ENCODE measurements at places on chromosomes 12 and 14.

- DNase-seq = no peak
These were observed 17.9 kb upstream of the TCL1B start for GRCh38 chr14:95668235-95668772.

- DNase-seq = no peak
These were observed 15.8 kb downstream of the NGDN start for GRCh38 chr14:23485326-23485725.

GRCh38 chr14:56131004-56131864 lies 13.0 kb downstream of the PELI2 start:
- no peak for DNase-seq

DNA sequence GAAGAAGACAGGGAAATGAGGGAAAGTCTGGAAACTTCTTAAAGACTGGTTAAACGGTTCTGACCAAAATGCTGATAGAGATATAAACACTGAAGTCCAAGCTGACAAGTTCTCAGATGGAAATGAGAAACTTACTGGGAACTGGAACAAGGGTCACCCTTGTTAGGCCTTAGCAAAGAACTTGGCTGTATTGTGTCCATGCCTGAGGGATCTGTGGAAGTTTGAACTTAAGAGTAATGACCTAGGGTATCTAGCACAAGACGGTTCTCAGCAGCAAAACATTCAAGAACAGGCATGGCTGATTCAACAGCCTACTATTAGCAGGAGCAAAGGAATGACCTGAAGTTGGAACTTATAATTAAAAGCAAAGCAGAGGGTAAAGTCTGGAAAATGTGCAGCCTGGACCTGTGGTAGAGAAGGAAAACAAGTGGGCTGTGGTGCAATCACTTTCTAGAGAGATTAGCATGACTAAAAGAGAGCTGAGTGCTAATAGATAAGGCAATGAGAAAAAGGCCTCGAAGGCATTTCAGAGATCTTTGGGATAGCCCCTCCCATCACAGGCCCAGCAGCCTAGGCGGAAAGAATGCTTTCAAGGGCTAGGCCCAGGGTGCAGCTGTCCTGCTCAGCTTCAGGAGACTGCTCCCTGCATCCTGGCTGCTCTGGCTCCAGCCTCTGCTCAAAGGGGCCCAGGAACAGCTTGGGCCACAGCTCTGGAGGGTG lies 60.3 kb downstream of the ATP2B1 start:
- DNase-seq = no peak

GRCh38 chr12:77116277-77116676 lies 50.9 kb upstream of the E2F7 start:
- no peak for DNase-seq

GRCh38 chr12:70255311-70255710 lies 12.1 kb downstream of the CNOT2 start:
- DNase-seq = peak; percentile 17

DNA sequence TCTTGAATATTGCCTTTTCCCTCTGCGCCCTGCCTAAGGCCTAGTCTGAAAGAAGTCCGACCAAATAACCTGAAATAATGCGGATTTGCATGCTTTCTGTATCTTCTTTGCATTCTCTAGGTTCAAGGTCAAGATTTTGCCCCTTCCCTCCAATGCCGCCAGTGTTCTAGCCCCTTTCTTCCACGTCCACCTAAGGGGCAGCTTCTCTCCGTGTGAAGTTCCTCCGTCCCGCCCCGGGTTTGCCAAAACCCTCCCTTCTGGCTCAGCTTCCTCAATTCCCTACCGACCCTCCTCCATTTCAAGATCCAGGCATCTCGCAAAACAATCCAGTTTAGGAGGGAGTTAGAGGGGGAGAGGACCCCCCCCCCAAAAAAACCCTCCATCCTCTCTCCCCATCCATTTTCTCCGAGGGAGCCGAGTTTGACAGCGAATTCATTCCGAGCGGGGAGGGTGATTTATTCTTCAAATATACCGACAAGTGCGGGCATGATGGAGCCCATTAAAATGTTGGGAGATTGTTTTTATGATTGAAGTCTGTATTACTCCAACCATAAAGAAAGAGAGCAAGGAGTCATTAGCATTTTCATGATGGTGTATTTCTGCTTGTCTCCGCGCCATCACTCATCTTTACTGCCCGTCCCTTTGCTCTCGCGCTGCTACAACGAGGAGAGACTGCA lies 20.9 kb upstream of the ATP5MC2 start:
- DNase-seq = no peak

DNA sequence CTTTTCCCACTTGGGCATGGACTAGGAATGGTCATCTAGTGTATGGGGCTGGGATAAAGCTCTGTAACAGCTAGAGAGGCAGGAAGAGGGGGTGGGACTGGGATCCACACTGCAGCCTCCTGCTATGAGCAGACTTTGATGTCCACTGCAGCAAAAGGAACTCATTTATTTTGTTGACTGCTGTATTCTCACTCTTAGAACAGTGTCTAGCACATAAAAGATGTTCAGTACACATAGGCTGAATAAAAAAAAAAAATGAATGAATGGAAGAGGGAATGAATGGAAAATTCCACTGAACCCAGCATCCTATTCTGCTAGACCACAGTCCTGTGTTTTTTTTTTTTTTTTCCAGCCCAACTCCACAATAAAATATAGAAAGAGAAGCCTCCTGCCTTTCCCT lies 106.2 kb upstream of the NOS1 start:
- no peak for DNase-seq

GRCh38 chr12:70698345-70698744 lies 61.1 kb upstream of the PTPRB start:
- no peak for DNase-seq

- no peak for DNase-seq
These were observed 96.3 kb downstream of the CACNA1C start for GRCh38 chr12:2149091-2149490.

DNA sequence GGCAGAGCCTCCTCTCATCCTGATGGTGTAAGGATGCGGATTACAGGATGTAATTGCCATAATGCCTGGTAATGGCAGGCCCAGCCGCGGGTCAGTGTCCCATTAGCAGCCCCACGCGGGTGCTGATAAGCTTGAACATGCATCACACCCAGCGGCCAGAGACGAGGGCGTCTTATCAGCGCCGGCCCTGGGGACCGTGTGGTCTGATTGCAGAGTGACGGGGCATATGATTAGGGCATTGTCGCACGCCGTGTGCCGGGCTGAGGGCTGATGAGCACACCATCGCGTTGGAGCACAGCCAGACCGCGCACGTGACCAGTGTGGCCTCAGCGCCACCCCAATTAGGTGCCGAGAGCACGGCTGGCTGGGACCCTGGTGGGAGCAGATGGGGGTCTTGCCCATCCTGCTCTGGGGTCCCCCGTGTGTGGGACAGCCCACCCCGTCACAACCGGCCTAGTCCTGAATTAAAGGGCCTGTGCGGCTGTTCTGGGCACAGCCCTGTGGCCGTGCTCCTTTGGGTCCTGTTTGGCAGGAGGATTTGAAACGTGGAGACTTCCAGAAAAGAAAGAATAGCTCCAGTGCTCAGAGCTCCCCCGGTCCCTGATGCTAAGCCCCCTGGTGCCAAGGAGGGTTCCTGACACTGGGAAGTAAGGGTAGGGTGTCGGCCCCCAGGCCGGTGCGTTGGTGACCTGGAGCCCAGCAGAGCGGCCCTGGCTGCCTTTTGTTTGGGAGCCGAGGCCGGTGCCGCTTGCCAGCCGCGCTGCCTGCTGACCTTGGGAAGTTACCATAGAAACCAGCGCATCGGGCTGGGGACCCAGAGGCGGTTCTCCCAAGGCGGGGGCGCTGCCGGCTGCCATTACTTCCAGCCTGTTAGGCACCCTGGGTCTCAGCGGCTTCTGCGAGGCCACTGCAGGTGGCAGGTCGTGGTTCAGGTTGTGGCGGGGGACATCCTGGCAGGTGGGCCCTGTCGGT lies 20.7 kb downstream of the KIF26A start:
- no peak for DNase-seq

DNA sequence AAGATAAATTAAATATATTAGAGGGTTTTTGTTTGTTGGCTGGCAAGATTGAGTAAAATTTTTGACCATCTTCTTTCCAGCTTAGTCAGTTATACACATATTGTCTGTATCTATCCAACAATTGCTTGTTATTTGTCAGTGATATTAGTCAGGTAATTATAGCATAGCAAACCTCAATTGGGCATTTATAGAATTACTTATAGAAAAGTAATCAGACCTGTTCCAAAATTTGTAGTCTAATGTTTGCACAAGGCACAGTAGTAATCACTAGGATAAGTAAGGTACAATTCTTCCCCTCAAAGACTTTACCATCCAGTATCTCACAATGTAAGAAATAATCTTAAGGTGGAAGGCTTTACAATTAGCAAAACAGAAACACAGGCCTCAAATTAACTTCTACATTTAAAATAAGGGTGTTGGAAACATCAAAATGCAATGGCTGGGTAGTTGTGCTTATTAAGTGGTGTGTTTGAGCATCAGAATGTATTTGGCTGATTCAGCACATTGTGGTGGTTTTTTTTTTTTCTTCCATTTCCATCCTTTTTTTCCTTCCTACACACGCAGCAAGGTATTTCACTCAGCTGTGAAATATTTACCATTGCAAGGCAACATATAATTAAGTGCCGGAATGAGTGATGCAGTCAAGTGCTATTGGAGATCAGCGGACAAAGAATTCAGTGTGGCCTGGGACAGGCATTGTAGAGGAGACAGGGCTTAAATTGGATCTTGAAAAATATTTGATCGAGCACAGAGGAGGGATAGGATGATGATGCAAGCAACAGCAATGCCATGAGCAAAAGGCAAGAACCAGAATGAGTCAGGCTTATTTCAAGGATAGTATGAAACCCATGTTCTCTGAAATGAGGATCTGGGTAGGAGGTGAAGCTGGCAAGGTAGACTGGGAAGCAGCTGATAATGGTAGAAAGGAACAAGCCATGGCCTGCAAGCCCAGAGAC lies 178.2 kb downstream of the AKAP6 start:
- peak; percentile 82 for DNase-seq

GRCh38 chr12:52648012-52648550 lies 3.9 kb downstream of the KRT2 start:
- DNase-seq = no peak

- DNase-seq = no peak
These were observed 37.8 kb upstream of the OR4E1 start for GRCh38 chr14:21711360-21711961.

DNA sequence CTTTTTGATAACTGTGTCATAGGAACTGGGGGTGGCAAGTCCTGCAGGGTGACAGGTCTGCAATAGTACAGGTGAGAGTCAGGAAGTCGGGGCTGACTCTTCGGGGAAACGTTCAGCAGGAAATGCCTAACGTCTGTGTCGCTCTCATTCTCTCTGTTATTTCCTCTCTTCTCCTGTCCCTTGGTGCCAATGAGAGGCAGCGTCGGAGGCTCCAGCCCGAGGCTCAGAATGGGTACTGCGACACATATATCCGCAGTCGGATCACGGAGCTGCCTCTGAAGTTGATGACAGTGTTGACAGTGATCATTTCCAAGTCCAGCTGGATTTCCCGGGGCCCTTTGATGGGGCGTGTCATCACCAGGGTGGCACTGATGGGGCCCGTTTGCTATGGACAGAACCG lies 2.7 kb upstream of the TC2N start:
- DNase-seq = no peak

GRCh38 chr14:91568626-91569025 lies 58.5 kb upstream of the PPP4R3A start:
- no peak for DNase-seq

DNA sequence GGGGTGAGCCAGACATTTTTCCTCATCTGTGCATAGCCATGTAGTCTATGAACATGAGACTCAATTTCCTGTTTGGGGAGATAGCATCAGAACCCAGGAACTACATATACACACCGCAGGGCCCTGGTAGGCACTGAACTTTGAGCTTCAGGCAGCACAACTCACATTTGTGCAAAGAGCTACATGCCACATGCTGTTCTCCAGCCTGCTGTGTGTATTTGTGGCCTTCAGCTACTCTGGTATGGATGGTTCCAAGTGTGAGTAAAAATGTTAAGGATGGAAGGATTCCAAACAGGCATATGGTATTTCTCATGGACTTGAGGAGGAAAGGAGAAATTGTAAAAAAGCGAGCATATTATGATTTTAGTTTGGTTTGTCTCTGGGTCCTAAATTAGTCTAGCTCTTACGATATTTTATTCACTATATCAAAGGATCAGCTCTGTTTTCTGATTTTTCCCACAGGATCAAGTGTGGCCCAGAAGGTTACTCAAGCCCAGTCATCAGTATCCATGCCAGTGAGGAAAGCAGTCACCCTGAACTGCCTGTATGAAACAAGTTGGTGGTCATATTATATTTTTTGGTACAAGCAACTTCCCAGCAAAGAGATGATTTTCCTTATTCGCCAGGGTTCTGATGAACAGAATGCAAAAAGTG lies 422.4 kb upstream of the OR4E1 start:
- no peak for DNase-seq

- DNase-seq = no peak
These were observed 157.1 kb downstream of the CALM1 start for GRCh38 chr14:90553921-90554336.

DNA sequence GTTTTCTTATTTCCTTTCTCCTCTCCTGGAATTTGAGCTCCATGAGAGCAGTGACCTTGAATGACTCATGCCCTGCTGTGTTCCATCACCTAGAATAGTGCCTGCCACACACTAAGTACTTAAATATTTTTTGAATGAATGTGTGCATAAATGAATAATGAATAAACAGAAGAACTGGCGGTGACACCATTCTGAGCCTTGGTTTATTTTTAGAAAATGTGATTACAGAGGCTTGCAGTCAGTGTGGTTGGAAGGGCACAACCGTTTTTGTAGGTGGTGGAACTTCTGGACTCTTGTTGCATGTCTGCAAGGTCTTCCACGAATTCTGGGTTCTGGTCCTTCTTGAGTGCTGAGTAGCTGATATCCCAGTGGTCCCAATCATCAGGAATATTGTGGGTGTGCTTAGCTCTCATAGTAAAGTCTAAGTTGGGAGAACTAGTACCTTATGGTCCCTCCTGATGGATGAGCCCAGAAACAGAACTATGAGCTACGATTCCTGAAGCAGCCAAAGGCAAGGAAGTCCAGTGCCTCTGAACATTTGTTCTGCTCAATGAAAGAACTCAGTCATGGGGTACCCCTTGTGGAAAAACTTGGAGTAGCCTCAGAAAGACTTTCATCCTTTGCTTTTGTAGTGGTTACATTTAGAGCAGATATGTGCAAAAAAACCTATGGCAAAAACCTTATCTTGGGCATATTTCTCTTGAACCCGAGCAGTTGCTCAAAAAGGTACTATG lies 28.8 kb upstream of the BHLHE41 start:
- peak; percentile 85 for DNase-seq

- no peak for DNase-seq
These were observed 135.0 kb upstream of the AEBP2 start for GRCh38 chr12:19304149-19304750.

DNA sequence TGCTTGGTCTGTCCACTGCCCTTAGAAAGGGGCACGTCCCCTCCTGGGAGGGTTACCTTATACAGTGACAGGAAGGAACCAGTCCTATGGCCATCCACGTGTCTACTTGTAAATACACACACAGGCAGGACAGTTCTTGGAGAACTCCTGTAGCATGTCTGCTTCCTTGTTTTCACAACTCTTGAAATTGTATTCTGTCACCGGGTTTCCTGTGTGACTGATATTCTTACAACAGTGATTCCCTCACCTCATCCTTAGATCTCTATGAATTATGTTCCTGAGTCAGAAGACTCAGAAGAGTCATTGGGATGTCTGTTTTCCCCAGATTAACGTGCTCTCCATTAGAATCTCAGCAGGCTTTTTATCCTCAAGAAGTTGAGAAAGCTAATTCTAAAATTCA lies 44.1 kb upstream of the DYNC1H1 start:
- DNase-seq = no peak
